ENCODE measurements at places on chromosomes 6 and 20.
A peak's percentile ranks its signal among the peaks of the same experiment; 100 is the strongest.

DNA sequence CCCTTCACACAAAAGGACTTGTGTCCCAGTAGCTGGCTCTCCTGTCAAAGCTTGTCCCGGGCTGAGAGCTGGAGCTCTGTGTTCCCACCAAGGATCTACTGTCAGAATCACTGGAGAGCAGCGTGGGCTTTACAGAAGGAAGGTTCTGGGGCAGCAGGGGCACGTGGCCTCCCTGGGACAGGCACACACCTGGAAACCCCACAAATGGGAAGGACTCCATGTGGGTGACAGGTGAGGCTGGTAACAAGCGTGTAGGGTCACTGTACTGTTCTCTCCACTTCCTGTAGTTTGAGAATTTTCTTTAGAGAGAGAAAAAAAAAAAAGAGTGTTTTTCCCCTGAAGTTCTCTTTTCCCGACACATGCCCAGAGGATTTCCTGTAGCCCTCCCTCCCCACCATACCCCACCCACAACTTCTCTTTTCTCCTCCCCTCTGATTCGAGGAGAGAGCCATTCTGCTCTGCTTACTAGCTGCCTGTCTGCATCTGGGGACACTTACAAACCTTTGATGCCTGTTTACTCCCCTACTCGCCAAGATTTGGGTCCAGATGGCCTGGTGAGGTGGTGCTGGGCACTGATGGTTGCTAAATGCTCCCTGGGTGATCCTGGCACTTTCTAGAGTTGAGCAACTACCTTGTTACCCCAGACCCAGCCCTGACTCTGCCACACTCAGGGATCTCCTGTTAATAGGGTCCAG is 84.1 kb upstream of the SIRPA start:
- DNase-seq = no peak

DNA sequence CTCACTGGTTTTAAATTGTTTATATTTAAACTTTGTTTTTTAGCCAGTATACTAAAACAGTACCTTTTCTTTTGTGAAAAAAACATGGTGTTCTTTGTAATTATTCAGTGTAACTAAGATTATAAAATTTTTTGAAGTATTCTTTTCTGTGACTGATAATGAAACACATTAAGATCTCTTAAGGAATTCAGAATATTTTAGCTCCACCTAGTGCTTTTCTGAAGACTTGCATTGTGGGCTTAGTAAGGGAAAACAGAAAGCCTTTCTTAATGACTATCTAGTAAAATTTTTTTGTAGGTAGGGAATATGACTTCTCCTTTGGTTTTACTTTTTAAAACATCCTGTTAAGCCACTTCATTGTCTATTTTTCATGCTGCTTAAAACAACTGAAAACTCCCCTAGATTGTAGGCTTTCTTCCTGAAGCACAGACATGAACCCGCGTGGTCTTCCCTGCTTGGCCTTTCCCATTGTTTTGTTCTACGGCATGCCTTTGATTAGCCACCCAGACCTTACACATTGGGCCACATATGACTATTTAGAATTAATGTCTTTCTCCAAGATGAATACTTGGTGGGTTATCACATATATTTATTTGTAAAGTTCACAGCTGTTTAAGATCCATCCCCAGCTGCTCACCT is 72.1 kb downstream of the AFDN start:
- DNase-seq = peak; percentile 9

- DNase-seq = no peak
Observed at GRCh38 chr6:232982-233640, 59.2 kb upstream of the DUSP22 start.

DNA sequence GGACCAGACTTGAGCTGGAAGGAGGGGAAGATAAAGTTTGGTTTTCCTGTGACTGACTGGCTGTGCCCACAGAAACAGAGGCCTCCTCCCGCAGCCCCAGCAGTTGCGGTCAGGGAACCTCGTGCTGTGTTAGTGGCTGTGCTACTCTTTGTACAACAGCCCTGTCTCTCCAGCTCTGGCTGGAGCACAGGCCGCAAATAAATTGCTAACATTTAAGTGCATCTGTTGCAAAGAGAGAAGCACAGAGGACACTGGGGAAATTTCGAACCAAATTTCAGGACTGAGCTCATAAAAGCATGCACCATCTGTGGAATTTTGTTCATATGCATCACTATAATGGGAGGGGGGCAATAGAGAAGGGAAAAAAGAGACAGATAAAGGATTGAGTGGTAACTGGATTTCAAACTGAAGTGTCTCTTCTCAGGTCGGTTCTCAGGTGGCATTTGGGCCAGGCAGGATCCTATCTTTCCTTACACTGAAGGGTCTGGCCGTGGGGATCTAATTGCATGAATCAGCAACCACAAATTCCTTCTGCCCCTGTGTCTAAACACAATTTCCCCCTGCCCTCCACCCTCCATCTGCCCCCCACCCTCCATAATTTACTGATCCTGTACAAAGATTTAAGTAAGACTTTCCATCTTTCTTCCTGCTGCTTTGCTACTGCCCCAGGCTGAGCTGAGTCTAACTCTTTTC is 88.9 kb upstream of the ATXN1 start:
- DNase-seq = no peak

DNA sequence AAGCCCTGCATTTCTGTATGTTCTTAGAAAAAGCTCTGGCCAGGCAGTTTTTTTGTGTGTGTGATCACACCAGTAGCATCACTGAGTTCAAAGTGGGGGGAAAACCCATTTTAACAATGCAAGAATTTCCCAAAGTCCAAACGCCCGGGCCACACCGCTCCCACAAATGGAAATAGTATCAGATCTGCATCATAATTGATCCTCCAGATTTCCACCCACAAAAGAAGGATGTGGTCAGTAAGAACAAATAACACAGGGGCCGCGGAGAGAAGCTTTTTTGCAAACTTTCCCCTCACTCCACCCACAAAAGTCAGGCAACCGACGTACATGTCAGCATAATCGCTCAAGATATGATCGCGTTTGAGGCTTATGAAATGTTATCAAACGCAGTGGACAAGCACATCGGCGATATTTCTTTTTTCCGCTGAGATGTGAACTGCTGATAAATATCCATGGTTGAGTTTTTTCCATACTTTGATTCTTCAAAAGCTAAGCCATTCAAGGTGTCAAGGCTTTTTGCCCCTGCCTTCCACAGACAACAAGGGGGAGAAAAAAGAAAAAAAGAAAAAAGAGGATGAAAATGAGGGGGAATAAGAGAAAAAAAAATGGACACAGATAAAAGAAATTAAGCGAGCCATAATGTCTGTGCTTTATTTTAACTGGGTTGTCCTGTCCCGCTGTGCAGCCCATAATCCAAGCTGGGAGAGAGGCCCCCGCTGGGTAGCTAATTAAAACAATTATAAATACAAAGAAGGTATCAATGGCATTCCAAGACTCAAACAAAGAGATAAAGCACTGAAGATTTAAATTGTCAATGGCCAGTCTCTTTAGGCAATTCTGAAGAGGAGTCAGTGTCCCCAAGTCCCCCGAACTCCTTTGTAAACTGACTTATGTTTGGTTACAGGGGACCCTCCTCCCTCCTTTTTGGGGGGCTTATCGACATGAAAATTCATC is 143.5 kb downstream of the ZFP64 start:
- no peak for DNase-seq

GRCh38 chr6:88246654-88247053 is 80.5 kb upstream of the CNR1 start:
- no peak for DNase-seq

DNA sequence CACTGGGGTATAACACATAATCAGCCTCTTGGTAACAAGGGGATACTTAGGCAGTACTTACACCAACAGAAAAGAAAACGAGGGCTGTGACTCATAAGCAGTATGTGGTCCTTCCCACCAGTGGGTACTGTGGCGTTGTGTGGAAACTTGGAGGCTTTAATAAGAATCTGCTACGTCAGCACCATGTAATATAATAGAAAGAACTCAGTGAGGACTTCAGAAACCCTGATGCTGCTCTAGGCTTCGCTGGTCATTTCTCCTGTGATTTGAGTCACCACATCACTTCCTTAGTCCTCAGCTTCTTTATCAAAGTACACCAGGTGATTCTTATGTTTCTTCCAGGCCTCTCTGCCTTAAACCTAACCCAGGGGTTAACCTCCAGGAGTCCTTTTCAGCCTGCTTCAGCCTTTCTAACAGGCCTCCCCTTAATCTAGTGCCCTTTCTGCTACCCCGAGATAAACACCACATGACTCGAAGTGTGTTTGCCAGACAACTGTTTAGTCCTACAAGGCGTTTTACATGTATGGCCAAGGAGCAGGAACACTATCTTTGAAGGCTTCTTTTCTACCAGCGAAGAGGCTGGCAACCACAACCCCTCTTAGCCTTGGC is 68.5 kb downstream of the FYN start:
- no peak for DNase-seq

Measured in germinal center (tissue), 1 donor.